ENCODE measurements at places on chromosomes 1 and 21.

DNA sequence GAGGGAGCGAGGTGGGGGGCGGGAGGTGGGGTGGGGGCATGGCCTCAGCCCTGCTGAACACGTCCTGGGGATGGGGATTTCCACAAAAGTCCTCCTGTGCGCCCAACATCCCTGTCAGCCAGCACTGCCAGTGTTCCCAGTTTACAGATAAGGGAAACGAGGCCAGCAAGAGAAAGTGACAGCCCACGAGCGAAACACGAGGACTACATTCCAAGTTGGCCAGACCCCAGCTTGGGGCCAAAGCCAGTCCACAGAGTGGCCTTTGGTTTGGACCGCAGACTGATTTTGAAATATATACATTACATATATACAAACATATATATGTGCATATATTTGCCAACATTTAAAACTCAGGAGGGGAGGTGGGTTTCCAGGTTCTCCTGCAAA is 5.0 kb downstream of the FBXO2 start:
- no peak for DNase-seq

- no peak for DNase-seq
Observed at GRCh38 chr21:38920631-38921398, 115.1 kb downstream of the ETS2 start.

DNA sequence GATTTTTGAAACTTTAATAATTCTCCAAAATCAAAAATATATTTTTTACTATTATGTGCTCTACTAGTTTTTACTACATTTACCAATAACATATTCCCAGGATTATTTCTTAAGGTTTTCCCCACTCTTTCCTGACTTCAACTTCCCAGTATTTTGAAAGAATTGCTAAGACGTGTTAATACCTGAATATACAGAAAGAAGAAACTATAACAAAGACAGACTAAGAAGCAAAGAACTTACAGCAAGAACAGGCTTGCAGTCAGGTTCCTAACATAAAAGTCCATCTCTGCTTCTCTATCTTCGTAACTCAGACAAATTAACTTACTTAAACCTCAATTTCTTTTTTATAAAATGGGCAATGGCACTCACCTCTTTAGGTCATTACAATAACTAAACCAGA is 63.2 kb downstream of the SRSF11 start:
- no peak for DNase-seq

GRCh38 chr1:25725482-25725881 is 74.5 kb upstream of the SELENON start:
- DNase-seq: no peak

DNA sequence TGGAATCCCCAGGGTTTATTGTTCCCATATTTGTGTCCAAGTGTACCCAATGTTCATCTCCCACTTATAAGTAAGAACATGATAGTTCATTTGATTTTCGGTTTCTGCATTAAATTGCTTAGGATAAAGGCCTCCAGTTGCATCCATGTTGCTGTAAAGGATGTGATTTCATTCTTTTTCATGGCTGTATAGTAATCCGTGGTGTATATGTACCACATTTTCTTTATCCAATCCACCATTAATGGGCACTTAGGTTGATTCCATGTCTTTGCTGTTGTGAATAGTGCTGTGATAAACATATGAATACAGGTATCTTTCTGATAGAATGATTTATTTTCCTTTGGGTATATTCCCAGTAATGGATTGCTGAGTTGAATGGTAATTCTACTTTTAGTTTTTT is 20.0 kb upstream of the BATF3 start:
- DNase-seq: no peak

DNA sequence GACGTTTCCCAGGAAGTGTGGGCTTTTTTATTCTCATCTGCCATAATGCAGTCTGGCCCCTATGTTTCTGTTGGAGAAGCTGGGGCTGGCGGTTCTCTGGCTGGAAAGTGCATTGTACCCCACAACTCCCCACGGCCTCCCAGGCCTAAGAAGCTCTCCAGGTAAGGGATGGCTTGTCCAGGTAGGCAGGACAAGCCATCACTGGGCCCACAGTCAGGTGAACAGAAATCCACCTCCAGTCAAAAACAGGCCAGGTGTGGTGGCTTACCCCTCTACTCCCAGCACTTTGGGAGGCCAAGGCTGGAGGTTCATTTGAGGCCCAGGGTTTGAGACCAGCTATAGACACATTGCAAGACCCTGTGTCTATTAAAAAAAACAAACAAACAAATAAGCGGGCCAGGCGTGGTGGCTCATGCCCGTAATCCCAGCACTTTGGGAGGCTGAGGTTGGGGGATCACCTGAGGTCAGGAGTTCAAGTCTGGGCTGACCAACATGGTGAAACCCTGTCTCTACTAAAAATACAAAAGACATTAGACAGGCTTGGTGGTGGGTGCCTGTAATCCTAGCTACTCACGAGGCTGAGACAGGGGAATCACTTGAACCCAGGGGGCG is 3.1 kb upstream of the WNT9A start:
- no peak for DNase-seq

- DNase-seq: no peak
Observed at GRCh38 chr1:86758570-86758969, 54.2 kb downstream of the SH3GLB1 start.

- DNase-seq: no peak
Observed at GRCh38 chr1:240109920-240110636, 18.4 kb downstream of the FMN2 start.

DNA sequence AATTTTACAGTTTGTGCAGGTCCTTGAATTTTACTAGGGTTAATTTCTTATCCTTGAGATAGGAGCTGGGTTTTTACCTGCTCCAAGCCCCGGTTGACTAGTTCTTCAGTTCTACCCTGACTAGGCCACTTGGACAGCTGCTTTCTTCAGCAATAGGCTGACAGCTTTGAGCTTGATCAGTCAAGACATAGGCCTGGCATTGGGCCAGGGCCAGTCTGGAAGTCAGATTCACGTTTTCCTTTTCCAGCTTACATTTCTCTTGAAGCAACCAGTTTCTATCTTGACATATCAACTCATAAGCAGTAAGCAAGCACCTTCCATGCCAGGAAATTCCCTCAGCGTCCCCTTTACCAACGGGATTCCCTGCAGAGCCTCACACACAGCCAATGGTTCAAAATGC is 63.7 kb upstream of the AJAP1 start:
- no peak for DNase-seq

DNA sequence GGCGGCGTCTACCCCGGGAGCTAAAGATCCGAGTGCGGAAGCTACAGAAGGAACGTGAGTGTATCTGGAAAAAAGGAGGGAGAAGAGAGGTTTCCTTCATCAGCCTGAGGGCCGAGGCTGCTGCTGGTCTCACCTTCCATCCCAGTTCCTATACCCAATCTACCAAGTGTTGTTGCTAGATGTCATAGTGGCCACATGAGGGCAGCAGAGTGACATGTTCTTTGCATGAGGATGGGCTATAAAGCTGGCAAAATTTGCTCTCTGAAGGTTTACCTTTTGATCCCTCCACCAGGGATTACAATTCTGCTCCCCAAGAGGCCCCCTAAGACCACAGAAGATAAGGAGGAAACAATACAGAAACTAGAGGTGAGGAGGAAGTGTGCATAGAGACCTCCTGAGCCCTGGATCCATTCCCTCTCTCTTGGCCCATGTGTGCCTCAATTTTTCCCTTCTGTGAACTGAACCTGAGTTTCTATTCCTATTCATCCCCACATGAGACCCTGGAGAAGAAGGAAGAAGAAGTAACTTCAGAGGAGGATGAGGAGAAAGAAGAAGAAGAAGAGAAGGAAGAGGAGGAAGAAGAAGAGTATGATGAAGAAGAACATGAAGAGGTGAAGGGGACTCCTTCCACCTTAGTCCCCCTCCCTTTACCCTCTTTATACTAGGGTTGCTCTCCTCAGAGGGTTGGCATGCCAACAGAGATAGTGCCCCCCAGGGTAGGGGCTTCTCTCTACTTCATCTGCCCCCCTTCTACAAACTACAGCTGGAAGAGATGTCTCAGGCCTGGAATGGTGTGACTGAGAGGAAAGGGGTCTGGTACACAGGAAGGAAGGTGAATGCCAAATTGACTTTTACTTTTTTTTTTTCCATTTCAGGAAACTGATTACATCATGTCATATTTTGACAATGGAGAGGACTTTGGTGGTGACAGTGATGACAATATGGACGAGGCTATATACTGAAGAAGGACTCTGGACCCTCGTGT is 13.3 kb downstream of the POLR3GL start:
- peak; percentile 94 for DNase-seq

DNA sequence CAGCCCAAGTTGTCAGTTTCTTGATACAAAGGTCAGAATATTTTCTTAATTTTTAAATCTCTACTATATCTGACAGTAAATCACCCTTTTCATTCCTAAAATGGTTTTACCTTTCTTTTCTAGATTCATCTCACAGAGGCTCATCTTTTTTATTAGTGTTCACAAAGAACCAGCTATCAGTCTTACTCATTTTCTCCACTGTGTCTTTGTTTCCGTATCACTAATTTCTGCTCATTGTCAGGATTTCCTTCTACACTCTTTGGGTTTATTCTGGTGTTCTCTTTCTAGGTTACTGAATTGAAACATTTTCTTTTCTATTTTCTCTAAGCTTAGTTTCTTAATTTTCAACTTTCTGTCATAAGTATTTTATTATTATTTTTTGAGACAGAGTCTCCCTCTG is 8.7 kb downstream of the AGPAT3 start:
- DNase-seq: no peak

DNA sequence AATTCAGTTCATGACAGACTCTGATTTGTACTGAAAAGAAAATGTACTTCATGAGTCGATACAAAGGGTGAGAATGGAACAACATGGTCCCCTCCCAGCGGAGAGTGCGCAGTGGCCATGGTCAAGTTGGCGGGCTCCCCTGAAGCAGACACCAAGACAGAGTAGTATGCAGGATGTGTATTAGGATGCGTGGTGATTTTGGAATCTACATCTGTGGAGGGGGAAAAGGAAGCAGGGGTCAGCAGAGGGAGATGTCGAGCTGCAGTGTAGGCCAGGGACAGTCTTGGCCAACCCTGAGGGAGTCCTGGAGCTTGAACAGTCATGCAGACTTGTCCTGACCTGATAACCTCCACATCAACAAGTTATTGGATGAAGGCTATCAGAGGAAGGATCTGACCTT is 481.0 kb downstream of the OMA1 start:
- DNase-seq: no peak

DNA sequence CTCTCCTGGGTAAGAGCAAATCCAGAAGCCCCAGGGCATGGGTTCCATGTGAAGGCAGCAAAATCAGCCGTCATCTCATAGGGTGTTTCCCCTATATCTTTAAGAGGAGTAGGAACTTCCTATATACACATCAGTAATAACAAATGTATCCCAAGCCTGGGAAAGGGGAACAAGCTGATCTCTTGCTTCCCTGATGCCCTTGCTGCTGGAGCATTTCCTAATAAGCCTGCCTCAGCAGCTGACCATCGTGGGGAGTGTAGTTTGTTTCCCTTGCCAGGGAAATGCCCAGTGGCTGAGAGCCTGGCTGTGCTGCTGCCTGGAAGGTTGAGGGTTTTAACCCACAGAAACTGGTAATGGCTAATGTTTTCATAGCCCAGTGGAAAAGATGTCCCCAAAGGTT is 177.0 kb downstream of the NPHP4 start:
- no peak for DNase-seq

GRCh38 chr1:101112051-101112780 is 86.6 kb upstream of the DPH5 start:
- peak; percentile 58 for DNase-seq
